ENCODE measurements at places on chromosomes 4 and X.

GRCh38 chr4:126396703-126397102 lies 1081.9 kb downstream of the FAT4 start:
- no peak for DNase-seq

DNA sequence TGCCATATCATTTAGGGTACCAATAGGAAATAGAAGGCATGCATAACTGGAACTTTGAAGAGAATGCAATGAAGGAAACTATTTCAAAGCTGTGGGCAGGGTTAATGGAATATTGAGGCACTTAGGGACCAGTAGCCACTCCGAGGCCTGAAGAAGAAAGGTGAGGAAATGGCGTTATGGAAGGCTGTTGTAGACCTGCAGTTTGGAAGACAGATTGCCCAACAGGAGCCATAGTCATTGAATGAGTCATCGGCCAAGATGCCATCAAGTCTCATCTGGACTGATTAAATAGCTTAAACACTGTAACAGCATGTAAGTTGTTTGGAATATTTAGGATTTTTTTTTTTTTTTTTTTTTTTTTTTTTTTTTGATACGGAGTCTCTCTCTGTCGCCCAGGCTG lies 11.6 kb downstream of the CXCL13 start:
- DNase-seq = no peak

DNA sequence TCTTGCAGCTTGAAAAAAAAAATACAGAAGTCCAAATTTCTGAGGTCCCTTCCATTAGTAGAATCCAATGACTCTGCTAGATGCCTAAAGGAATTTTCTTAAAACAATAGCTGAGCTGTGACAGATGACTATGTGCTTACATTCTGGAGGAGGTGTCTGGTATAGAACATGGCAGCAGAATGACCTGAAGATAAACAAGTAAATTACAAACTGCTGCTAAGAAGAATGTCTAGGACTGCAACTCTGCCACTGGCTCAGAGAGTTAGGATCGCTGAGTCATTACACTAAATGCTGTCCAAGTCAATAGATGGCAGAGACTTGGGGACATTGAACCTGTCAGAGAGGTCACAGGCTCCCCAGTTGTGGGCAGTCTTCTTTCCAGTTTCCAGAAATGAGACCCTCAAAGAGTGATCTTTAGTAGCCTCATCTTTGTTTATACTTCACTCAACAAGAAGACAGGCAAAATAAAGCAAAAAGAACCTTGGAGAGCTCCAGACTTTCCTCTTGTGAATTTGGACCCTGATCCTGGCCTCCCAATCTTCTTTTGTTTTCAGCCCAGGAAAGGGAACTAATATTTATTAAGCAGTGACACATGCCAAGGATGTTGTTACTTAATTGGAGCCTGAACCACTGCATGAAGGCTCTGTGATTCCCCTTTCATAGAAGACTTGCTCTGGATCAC lies 56.4 kb upstream of the SCML1 start:
- no peak for DNase-seq

DNA sequence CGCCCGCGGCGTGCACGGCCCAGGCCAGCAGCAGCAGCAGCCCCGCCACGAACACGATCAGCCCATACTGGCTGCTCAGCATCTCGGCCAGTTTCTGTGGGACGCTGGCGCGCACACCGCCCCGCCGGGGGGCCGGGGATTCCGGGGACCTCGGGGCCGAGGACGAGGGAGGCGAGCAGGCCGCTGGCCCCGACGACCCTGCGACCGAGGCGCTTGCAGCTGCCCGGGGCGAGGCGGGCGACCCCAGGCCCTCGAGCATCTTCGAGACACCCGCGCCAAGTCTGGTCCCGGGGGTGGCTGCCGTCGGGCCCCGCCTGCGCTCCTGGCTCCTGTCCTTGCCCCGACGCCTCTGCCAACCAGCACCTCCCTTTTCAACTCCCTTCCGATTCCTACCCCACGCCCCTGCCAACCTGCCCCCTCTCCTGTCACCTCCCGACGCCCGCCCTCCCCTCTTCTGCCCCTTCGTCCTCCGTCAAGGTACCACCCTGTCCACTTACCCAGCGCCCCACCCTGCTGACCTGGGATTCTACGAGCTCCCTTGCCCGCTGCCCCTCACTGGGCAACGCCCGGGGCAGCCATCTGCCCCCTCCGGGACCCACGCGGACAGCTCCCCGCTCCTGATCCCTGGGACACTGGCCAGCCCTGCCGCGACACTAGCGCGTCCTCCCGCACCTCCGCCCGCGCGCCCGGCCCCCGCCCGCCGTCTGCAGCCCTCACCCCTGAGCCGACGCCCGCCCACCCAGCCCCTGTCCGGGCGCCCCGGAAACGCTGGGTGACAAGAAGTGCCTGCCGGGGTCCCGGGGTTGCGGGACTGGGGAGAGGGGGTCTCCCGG lies at the start of gene OTOP1:
TSS of gene OTOP1 (minus strand) at position 324 of the 833 bp plus-strand sequence. CDS start at position 259, 65 bp downstream.
- no peak for DNase-seq

DNA sequence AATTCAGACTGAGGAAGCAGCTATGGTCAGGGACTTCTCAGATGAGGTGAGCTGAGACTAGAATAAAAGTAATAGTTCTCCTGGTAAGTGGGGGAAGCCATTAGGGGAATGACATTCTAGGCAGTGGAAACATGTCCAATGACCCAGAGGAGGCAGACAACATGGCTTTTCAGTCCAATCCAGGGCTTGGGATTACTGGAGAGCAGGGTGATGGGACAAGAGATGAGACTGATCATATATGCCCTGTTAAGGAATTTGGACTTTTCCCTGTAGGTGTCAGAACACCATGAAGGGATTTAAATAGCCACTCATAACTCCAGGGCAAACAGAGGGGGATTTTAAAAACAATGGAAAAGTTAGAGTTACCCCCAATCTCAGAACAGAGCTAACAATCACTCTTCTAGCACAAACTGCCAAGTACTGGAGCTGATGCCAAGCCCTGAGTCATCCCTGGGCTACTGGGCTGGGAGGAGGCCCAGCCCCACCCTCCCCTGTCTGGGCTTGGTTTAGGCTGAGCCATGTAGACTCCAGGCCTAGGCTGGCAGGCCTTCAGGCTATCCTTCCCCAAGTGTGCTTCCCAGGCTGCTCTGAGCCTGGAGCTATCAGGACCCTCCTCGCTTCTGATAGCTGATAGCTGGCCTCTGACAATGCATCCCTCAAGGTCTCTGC lies 22.7 kb upstream of the MSN start:
- DNase-seq = peak; percentile 57

GRCh38 chr4:151646322-151646721 lies 114.5 kb downstream of the GATB start:
- no peak for DNase-seq

DNA sequence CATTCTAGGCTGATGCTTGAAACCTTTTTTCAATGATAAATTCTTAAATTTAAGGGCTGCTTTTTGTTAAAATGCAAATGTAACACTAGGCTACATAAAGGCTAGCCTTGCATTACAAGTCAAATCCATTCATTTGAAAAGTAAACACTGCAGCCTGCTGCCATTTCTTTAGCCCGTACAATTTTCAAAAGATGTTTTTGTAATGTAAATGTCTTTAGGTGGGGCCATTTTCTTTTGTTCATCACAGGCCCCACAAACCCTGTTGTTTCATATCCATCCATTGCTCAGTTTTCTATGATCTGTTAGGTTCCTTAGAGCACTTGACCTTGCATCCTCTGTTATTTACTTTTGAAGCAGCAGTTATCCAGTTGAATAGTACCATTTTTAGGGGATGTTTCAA lies 296.2 kb upstream of the AMOT start:
- DNase-seq = no peak
